ENCODE measurements at places on chromosomes 5 and 9.

- no peak for DNase-seq
Measured at GRCh38 chr5:170219615-170220014, 13.2 kb upstream of the C5orf58 start.

- no peak for DNase-seq
Measured at GRCh38 chr9:112532427-112532826, 45.8 kb downstream of the KIAA1958 start.

GRCh38 chr5:59038798-59039295, 456.0 kb downstream of the RAB3C start:
- DNase-seq = no peak

DNA sequence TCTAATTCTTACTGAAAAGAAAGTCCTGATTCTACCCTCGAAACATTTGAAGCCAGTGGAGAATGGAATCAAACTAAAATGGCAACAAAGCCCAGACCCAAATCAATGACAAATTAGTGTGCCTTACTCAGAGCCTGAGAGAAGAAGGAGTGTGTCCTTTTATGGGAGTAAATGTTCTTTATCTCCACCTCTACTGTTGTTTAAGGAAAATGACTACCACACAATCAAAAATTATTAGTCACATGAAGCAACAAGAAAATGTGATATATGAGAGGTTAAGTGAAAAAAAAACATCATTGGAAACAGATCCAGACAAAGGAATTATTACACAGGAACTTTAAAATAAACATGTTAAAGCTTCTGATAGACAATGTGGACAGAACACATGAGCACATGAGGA, 49.7 kb upstream of the FOXB2 start:
- no peak for DNase-seq

DNA sequence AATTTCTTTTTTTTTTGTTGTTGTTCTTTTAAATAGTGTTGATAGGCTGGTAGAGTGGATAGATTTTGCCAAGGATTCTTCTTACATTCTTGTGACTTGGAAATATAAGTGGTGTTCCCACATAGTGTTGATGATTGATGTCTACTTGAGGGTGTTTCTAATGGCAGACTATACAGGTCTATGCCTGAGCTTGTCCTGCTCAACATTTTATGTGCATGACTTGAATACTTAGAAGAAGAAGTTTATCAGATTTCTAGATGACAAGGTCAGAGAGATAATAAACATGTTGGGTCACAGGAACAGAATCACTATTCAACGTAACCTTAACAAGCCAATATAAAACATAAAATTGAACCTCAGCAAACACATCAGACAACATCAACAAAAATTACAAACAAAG, 24.2 kb downstream of the XRCC4 start:
- no peak for DNase-seq

DNA sequence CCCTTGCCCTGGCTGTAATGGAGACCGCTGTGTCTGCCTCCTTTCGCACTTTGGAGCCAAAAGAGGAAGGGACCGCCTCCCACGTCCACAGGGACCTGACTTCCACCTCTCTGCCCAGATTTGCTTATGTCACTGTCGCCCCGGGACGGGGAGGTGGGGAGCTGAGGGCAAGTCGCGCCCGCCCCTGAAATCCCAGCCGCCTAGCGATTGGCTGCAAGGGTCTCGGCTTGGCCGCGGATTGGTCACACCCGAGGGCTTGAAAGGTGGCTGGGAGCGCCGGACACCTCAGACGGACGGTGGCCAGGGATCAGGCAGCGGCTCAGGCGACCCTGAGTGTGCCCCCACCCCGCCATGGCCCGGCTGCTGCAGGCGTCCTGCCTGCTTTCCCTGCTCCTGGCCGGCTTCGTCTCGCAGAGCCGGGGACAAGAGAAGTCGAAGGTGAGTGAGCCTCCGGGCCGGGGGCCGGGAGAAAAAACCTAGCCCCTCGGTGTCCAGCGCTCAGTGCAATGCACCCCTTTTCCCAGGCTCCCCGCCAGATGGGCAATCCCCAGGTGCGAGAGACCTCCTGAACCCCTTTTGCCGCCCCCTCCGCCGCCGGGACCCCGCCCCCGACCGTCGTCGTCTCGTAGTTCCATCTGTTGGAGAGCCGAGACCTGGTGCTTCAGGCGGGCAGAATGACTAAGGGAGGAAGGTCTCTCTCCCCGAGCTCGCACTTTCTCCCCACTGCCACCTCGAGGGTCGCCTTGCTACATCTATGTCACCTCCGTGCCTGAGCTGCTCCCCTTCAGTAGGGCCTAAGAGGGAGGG, at the start of gene GPX3:
GPX3 (plus strand) TSS at position 288 of the 807 bp plus-strand sequence; CDS start at position 352, 64 bp downstream.
- DNase-seq = no peak

DNA sequence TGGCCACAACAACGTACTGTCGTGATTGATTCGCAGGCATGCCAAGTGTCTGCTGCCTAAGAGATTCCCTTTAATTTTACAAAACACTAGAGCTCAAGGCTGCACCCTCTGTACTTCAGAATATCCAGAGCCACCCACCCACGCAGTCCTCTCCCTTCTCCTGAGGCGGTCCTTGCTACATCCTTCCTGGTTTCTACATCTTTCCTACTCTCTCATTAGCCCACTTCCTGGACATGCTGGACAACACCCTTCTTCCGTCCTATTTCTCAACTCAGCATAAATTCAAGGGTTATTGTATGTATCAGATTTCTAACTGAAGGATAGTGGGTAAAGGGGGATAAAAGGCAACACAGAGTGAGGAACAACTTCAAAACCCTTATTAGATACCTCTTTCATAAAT, 148.4 kb upstream of the MAP3K1 start:
- no peak for DNase-seq

- DNase-seq = no peak
Measured at GRCh38 chr9:35464141-35465025, 25.5 kb upstream of the RUSC2 start.

GRCh38 chr9:134644725-134645606, 3.4 kb downstream of the COL5A1 start:
- DNase-seq = no peak

DNA sequence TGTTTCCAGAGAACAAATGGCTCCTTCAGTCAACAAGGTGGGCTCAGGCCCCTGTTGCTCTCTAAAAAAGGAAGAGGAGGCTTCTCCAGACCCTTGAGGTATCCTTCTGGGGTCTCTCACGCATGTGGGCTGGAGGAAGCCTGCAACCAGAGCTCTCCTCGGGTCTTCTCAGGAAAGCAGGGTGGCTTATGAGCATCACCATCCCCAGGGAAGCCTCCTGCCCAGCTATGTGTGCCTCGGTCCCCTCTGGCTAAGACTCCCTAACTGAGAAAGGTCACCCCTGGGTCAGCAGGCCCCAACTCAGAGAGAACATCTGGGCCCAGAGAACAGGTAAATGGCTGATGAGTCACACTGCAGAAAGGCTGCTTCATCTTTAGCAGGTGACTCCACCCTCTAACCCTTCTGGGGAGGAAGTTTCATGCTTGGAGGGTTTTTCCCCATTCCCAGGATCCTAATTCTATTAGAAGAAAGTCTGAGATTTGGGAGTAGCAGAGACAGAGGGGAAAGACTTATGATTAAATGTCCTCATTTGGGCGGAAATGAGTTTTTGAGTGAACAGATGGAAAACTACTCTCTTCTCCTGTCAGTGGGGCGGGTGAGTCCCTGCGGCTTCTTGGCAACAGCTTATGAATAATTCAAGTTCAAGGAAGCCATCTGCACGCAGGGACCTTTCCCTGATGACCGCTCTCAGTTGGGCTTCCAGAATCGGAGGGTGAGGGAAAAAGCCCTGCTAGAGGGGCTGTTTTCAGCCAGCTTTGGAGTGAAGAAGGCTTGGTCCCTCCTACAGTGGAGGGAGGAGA, 41.9 kb downstream of the TGFBI start:
- no peak for DNase-seq

GRCh38 chr9:135926402-135927194, 19.3 kb upstream of the CAMSAP1 start:
- DNase-seq = no peak

DNA sequence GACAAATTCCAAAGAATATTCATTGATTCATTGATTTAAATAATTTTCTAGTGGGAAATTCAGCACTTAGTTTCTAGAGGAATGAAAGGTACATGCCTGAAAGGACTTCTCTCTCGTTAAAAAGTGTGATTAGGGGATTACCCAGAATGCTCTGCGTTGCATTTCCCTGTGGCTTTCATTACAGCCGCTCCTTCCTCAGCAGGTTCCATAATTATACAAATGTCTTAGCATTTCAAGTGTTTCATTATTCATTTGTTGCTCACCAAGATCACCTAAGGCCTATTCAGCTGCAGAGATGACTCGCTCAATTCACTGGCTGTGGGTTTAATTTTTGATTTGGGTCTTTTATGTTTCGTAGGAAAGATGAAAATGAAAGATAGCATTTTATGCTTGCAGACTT, 52.8 kb downstream of the SPATA31C2 start:
- no peak for DNase-seq

DNA sequence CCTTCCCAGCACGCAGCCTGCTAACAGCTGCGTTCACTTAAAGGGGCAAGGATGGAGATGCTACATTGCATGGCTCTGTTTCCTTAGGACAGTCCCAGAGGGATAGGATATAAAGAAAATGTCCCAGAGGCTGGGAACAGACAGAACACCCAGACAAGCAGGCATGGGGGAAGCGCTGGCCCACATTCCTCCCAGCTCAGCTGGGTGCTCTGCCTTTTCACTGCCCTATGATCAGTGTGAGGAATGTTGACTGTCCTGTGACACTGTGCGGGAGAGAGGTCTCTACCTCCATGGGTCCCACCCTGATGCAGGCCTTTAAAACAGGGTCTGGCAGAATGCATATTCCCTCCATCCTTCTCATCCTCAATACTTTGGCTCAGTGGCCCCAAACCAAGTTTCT, 459.4 kb upstream of the DMAC1 start:
- no peak for DNase-seq

DNA sequence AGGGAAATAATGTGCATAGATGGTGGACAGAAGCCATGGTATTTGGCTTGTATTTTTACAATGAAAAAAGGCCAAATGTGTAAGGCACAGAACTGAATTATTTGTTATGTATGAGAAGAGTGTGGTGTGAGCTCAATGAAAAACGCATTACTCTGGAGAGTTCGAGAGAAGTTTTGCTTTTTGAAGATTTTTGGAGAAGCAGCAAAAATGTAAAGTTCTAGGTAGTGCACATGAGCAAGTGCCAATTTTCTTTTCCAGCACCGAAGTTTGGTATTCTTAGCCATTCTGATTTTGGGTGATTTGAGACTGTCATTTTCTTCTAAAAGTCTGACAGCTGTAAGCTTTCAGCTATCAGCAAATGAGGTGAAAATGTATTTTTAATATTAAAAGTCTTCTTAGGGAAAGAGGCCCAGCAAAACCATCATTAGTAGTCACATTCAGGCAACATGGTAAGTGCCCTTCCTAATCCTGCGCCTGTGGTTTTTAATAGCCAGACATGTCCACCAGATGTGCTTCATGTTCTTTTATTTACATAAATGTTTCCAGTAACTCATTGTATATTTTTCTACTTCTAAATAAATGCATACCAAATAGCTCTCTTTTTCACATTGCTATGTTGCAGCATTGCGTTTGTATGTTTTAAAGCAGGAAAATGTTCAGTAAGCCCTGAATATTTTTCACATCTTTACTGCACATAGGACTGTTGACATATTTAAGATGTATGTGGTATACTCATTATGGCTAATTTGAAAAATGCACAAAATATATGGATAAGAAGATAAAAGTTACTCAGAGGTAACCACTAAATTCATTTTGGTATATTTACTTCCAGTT, 50.4 kb downstream of the RASGRF2 start:
- no peak for DNase-seq

DNA sequence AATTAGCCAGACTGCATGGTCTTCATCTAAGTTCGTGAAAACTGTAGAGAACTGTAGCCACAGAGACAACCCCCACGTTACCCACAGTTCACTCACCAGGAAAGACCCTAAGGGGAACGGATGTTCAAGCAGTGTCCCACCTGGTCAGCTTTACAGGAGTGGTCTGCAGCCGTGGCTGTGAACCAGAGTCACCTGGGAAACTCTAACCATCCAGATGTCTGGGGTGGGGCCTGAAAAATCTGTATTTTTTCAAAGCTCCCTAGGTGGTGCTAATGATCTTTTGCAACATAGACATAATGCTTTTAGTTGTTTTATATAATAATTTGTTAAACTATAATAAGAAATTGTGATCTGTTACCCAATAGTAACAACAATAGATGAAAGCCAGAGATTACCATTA, 47.7 kb upstream of the ANGPTL2 start:
- DNase-seq = no peak

GRCh38 chr5:176531902-176532493, 5.2 kb downstream of the RNF44 start:
- no peak for DNase-seq

- DNase-seq = no peak
Measured at GRCh38 chr5:102663749-102664530, 91.2 kb upstream of the PAM start.

- DNase-seq = no peak
Measured at GRCh38 chr9:38246833-38247232, 145.7 kb upstream of the ALDH1B1 start.

GRCh38 chr5:176754376-176754973, 55.9 kb upstream of the UNC5A start:
- DNase-seq = no peak

GRCh38 chr5:138448070-138448469, 9.2 kb downstream of the REEP2 start:
- no peak for DNase-seq

- DNase-seq = no peak
Measured at GRCh38 chr9:111320631-111321030, 9.4 kb downstream of the OR2K2 start.

- no peak for DNase-seq
Measured at GRCh38 chr5:125685771-125686170, 737.4 kb upstream of the GRAMD2B start.

- no peak for DNase-seq
Measured at GRCh38 chr9:113468716-113469448, 5.4 kb downstream of the RGS3 start.

- no peak for DNase-seq
Measured at GRCh38 chr5:81899123-81899522, 72.7 kb upstream of the ATG10 start.

DNA sequence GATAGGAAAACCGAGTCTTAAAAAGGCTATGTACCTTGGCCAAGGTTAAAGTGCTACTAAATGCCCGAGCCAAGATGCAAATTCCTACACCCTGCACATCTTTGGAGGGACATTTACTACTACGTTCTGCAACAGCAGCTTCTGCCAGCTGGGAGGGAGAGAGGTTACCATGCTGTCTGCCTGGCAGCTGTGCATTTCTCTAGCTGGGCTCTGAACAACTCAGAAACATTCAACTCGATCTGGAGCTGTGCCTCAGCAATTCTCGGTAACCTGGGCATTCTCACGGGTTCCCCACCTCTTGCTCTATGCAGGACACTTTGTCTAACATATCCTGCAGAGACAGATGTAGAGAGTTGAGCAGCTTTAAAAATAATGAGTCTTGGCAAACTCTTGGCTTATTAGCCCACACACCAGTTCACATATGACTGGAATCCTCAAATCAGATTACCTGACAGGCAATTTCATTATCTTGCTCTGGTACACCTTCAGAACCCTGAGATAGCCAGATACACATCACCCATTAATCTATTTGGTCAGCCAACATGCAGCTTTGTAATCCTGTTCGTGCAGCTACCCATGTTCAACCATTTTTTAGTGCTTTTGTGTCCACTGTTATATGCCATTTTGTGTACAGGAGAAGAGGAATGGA, 115.8 kb downstream of the EFNA5 start:
- DNase-seq = no peak
